Stimulated activated CD4-positive, alpha-beta T cell treated with anti-CD3 and anti-CD28 coated beads, Interleukin-12 subunit alpha, Interleukin-12 subunit beta, amount 100 ng/mL, for 48 hours (primary cell): ENCODE measurements at places on chromosomes 13 and 19.

DNA sequence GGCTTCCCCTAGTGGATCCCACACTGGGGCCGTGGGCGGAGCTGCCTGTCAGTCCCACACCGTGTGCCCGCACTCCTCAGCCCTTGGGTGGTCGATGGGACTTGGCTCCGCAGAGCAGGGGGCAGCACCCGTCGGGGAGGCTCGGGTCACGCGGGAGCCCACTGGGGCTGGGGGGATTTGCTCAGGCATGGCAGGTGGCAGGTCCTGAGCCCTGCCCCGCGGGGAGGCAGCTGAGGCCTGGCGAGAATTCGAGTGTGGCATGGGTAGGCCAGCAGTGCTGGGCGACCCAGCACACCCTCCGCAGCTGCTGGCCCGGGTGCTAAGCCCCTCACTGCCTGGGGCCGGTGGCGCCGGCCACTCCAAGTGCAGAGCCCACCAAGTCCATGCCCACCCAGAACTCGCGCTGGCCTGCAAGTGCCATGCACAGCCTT, 481.7 kb upstream of the PRR20A start:
- no peak for DNase-seq

GRCh38 chr13:21328836-21329477, 130.1 kb downstream of the ZDHHC20 start:
- DNase-seq = no peak

- no peak for DNase-seq
Measured at GRCh38 chr13:95620030-95620824, 24.3 kb downstream of the DZIP1 start.

- no peak for DNase-seq
Measured at GRCh38 chr13:110854866-110855265, 60.0 kb downstream of the ANKRD10 start.

DNA sequence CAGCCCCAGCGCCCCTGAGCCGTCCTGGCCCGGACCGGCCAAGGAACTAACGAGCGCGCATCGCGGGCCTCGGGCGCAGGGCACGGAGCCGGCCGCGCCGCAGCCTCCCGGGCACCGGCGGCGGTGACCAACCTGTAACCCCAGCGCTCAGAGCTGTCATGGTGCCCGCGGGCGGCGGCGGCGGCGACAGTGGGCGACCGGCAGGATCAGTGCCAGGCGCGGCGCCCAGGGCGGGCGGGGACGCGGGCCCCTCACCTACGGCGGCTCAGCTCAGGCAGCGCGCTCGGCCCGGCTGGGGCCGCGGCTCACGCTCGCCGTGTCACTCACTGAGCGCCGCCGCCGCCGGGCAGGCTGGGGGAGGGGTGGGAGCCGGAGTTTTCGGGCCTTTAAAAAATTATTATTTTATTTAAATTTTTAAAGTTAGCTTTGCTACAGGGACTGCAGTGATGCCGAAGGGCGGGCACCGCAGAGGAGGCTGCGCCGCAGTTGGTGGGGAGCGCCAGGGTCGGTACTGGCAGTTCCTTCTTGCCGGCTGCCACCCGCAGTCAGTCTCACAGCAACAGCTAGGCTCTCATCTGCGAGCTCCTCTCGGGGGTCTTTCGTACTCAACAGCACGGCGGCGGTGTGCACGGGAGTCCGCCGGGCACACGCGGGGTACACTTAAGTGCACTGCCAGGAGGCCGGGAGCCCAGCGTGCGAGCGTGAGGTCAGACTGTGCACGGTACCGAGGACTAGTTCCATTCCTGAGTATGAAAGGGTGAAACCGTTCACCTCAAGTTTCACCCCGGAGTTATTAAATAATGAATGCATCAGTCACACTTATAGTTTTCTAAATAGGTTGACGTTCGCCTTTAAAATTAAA, at the start of gene NALCN:
Gene NALCN, minus strand, starts transcription at position 328 of the 862 bp plus-strand sequence. CDS start 17,382 bp downstream, outside the sequence.
- no peak for DNase-seq

DNA sequence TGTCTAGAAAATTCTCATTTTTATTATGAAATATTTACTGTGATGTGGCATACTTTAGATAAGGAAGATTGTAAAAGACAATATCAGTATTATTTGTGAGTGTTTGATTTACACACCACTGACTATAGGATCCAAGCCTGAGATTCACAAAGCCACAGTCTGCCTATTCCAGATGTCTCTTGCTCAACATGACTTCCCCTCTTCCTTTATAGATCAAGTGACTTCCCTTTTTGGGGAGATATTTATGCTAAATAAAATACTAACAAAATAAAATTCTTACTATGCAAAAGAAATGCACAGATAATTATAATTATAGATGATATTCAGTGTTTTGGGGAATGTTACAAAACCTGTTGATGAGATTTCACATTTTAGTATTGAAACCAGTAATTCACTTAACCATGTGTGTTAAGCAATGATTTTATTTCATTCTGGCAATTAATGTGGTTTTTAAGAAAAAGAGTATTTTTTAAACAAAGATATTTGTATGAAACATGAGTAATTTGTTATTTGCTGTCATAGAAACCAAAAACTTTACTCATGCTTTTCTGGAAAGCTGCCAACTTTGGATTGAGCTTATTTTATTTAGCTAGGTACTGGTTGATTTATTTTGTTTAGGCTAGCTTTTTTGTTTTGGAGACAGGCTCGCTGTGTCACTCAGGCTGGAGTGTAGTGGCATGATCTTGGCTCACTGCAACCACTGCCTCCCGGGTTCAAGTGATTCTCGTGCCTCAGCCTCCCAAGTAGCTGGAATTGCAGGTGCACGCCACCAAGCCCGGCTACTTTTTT, 13.7 kb upstream of the GPR183 start:
- DNase-seq = no peak

GRCh38 chr19:35987571-35987896, 7.5 kb upstream of the SDHAF1 start:
- DNase-seq = no peak

DNA sequence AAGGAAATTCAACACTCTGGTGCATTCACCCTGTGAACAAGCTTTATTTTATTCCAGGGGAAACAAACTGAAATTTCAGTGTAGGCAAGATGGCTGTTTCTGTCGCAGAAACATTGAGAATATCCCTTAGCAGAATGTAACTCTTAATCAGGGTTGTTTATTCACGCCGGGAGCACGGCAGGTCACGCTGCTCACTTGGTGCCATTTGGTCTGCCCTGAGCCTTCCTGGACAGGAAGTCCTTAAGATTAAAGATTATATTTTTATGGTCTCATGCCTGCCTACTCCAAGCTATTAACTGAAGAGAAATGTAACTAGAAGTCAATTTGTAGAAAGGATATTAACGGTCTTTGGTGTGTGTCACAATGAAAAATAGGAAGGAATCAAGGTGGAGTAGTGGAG, 185.3 kb upstream of the ARGLU1 start:
- DNase-seq = no peak

- no peak for DNase-seq
Measured at GRCh38 chr13:76836311-76836710, 49.9 kb downstream of the KCTD12 start.

DNA sequence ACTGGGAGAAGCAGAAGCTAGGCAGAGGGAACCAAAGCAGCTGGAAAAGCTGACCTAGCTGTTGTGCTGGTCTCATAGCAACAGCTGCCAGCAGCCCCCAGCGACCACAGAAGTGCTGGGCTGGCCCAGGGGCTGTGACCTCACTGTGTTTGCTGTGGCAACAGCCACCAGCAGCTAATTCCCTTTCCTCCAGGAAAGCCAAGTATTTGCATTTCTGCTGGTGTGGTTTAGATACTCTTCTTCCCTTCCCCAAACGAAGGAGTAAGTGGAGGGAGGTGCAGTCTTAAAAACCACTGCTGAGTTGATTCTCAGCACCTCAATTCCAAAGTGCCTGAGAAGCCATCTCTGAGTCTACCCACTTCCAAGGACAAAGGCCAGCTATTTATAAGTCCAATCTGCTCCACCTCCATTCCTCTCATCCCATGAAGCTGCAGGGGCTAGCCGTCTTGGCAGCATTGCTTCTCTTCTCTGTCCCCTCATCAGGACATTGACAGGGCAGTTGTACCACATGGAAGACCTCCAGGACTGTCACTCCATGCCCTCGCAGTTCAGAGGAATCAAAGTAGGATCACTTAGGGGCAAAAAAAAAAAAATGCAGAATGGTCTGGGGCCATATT, 11.5 kb upstream of the CCDC97 start:
- DNase-seq = no peak

GRCh38 chr19:50669302-50670101, 20.3 kb downstream of the C19orf81 start:
- DNase-seq = peak; percentile 45

GRCh38 chr19:58553799-58554493, 959 bp downstream of the CHMP2A start:
- no peak for DNase-seq

GRCh38 chr19:18746401-18747325, 44.4 kb downstream of the COMP start:
- DNase-seq = no peak

- DNase-seq = no peak
Measured at GRCh38 chr19:55433292-55433691, 9.8 kb downstream of the SHISA7 start.

DNA sequence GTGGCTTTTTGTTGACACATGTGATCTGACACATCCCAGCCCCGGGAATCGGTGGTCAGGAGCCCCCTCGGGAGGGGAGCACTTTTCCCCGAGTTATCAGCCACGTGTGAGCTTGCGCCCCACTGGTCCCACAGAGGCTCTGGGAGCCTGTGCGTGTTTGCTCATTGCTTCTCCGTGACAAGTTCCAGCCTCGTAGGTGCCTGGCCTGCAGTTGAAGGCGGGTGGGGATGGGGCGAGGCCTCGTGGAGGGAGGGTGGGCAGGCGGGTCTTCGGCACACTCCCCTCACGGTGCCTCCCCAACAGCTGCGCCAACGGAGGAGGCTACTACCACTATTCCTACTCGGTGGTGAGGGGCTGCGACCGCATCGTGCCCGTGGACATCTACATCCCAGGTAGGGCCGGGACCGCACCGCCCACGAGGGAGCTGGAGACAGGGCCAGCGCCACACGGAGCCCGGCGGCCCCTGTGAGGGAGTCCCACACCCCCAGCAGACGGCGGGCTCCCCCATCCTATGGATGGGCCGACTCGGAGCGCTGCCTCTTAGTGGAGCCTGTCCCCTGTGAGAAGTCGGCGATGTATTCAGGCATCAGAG, 8.3 kb downstream of the GAMT start:
- DNase-seq = no peak

GRCh38 chr19:49136771-49137171, 17.4 kb downstream of the PPFIA3 start:
- no peak for DNase-seq

- no peak for DNase-seq
Measured at GRCh38 chr13:112215871-112216270, 148.9 kb downstream of the SOX1 start.

DNA sequence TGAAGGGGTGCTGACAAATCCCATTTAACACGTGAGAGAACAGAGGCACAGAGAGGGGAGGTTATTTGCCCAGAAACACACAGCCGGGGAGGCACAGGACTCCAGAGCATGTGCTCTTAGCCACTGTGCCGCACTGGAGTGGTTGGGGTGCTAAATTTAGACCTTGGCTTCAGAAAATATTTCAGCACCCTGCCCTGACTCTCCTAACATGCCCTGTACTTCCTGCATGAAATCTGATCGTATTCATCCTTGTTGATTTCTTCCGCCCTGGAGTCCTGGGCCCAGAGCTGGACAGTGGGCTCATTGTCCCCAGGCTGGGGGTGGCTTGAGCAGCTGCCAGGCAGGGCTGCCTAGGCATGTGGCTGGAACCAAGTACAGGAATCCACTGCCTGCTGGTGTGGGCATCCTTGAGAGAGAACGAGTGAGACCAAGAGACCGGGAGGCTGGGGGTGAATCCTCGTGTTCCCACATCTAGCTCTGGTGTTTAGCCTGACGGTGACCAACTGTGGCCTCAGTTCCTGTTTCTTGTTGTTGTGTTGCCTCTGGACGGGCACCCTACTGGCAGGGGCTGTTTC, 5.3 kb downstream of the SLC27A1 start:
- DNase-seq = no peak

DNA sequence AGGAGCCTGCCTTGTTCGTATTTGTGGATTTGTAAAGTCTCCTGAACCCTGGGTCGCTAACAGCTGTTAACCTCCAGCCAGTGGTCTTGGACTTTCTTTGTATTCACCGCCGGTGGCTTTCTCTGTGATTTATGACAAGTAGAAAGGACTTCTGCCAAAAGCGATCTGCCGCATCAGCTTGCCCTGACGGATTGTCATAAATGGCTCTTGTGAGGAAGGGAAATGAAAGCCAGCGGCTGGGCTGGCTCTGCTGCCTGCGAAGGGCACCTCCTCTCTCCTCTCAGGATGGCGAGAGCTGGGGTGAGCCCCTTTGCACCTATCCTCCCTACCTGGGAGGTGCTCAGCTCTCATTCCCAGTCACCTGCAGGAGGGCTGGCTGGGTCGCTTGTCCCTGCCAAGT, 25.6 kb downstream of the DHRS12 start:
- DNase-seq = no peak
